Neuronal stem cell (in vitro differentiated cells): ENCODE measurements at places on chromosomes 3 and 15.

- no peak for DNase-seq
Observed at GRCh38 chr3:76527773-76528172, 512.1 kb upstream of the ROBO2 start.

- no peak for DNase-seq
Observed at GRCh38 chr3:76661527-76662250, 378.2 kb upstream of the ROBO2 start.

DNA sequence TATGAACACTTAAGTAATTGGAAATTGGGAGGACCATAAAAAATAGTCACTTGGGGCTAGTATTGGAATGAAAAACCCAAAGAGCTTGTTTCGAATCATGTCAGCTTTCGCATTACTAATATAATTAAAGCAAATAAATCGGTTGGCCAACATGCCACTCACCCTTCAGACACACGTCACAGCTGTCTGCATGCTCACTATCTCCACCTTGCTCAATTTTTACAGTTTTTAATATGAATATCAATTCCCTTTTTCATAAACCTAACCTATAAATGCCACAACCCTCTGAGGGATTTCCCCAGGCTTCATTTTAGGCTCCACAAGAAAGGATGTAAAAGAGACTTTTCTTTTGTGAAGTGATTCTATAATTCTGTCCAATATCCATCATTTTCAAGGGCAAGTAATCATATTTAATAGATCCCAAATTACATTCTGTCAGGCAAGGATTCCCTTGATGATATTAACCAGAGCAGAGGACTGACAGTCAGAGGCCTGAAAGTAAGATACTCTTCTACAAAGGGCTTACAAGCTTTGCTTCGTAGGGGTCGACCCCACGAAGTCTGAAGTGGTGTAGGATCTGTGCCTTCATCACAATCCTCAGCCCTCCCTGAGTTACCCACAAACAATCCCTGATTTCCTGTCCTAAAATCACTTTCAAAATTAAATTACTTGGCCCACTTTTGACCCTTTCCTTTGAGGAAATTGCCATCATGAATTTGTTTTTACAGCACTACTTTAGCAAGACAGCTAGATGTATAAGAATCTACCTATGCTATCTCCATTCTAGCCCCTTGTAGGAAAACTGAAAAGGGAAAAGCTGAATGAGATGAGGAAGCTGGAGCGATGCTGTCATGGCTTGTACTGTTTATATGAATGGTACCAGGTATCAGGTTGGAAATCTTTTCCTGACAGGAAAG is 44.5 kb downstream of the NANOGP8 start:
- DNase-seq: no peak

GRCh38 chr3:78647726-78648125 is 1120.1 kb downstream of the ROBO1 start:
- no peak for DNase-seq

DNA sequence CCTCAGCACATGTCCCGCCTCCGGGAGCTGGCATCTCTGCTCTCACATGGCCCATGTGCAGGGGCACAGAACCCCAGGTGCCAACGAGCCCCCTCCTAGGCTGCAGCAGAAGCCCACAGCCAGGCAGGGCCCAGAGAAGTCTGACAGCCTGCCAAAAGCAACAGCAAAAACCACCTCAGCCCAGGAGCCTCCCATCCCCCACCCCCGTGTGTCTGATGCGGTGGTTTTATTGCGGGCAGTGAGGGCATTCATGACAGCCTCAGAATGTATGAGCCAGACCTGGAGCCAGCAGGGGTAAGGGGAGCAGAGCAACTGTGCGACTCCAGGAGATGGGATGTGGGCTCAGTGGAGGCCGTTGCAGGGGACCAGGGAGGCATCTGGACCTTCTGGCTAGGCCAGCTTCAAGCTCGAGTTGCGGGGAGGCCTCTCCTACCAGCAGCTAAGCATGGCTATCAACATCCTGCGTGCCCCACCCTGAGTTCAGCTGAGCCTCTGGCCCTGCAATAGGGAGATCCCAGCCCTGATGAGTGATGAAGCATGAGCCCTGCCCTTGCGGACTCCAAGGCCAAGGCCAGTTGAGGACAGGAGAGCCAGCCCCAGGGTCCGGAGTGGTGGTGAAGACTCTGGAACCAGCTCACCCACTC is 52.5 kb downstream of the CYP11A1 start:
- no peak for DNase-seq
